GM10248 (cell line): ENCODE measurements at places on chromosomes 2 and 18.

DNA sequence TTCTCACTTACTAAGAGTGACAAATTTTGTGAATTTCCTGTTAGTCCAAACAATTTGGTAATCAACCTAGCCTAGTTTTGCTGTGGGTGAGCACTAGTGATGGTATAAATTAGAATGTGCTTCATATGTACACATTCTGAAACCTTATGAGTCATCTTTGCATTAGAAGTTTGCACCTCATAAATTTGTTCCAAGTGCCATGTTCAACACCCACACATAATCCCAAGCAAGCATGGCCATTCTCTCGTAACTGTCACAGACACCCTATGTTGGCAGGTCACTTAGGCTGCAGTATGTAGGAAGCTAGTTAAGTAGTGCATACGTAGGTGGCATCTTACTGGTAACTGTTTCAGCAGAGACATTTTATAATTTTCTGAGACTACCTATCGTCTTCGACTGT is 46.9 kb downstream of the NAB1 start:
- no peak for DNase-seq

GRCh38 chr2:5409898-5410381 is 282.2 kb upstream of the SOX11 start:
- no peak for DNase-seq

DNA sequence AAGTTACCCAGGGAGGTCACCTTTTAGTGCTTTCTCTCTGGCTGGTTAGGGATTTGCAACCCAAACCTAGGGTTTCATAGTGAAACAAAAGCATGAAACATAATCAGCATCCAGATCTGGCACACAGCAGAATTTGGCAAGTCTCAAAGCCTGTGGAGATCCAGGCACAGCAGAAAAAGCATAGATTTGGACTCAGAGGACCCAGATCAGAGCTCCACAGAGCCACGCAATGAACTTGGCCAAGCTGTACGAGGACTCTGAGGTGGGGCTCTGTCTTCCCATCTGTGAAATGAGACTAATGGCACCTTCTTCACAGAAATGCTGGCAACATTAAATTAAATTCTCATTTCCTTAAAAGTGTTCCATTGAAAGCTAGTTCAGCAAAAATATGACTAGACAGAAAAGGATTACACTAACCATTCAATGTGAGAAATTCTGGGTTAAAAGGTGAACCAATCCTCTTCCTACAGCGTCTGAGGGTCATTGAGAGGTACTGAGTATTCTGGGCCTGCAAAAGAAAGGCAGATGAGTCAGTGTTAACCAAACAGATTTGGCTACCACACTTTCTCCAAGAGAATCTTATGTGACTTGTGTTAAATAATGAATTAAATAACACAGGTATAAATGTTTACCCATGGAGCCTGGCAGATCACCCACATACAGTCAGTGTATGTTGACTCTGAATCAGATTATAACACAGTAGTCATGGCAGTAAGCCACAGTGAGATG is 266.3 kb downstream of the MREG start:
- DNase-seq, result no peak

GRCh38 chr18:78765637-78766281 is 213.9 kb upstream of the SALL3 start:
- DNase-seq, result no peak

GRCh38 chr2:218354850-218355443 is 1.7 kb upstream of the CATIP start:
- DNase-seq, result no peak

- no peak for DNase-seq
These were observed at the start of gene GREB1 for GRCh38 chr2:11533278-11534070. GREB1 (plus strand) TSS chr2:11534045; CDS start chr2:11556615, 22,570 bp downstream.

DNA sequence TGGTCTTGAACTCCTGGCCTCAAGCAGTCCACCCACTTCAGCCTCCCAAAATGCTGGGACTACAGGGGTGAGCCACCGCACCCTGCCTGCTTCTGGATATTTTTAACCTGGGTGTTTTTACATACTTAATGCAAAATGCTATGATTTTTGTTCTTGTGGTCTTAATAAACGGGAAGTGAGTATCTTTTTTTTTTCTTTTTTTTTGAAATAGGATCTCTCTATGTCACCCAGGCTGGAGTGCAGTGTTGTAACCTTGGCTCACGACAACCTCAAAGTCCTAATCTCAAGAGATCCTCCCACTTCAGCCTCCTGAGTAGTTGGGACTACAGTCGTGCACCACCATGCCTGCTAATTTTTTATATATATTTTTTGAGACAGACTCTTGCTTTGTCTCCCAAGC is 19.2 kb upstream of the ASXL2 start:
- no peak for DNase-seq

- no peak for DNase-seq
These were observed 167.9 kb upstream of the SLC39A10 start for GRCh38 chr2:195489101-195489500.

- DNase-seq, result no peak
These were observed 25.6 kb downstream of the GCA start for GRCh38 chr2:162369551-162369950.

DNA sequence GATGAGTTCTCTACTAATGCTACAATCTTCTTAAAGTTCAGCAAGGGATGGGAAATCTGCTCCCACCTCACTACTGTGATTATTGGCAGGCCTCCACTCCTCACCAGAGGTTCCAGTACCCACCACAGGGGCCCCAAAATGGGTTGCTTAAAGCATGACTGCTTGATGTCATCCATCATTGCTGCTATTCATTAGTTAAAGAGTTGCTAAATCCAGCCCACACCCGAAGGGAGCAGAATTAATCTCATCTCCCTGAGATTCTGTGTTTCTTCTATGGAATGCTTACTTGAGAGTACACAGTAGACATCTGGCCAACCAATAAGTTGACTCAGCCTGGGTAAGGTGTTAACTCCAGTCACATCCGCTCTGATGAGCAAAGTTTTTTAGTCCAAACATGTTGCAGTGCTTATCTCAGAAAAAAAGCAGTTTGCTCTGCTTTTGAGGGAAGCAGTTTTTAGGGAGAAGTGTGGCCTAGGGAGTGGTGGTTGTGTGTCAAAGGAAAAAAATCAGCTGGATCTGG is 690.2 kb upstream of the POU3F3 start:
- DNase-seq, result no peak

DNA sequence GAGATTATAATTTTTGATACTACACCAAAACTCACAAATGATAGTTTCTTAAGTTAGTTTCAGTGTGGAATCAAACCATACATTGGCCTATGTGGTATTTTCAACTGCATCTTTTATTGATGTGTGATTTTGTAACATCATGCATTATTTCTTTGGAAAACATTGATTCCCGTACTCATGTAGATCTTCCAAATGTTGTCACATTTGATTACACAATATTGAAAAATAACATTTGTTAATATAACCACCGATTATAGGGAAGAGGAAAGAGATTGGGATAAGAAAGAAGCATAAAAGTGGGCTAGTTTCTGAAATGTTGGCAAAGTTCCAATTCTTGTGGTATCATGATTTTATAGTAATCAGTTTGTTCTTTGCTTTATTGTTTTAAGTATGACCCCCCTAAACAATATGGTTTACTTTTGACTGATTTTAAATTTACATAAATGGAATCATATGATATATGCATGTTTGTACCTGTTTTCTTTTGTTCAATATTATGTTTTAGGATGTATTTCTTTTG is 117.2 kb upstream of the OTX1 start:
- DNase-seq, result no peak

DNA sequence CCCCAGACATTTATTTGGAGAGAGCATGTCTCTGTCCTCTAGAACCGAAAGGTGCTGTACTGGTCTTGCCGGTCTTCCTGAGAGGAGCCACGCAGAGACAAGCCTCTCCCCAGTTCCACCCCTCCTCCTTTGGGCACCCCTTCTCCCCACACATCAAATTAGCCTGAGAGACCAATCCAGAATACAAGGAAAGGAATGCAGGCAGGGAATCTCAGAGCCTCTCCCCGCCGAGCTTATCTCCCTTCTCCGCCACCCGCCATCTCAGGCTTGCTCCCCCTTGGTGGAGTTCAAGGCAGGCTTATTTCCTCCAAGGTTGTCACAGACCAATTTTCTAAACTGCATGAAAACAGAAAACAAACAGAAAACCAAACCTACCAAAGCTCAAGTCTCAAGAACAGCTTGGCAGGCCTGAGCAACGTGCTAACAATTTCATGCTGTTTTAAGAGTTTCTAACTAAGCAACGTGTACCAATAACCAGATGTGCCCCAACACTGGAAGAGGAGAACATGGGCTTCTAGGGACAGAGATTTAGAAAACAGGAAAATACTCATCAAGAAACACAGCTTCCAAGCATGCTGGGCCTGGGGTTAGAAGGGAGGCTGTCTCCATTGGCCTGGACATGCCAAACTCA is 124.5 kb upstream of the PKDCC start:
- DNase-seq, result no peak

- peak; percentile 20 for DNase-seq
These were observed 15.2 kb downstream of the BCL2L11 start for GRCh38 chr2:111135910-111136297.

DNA sequence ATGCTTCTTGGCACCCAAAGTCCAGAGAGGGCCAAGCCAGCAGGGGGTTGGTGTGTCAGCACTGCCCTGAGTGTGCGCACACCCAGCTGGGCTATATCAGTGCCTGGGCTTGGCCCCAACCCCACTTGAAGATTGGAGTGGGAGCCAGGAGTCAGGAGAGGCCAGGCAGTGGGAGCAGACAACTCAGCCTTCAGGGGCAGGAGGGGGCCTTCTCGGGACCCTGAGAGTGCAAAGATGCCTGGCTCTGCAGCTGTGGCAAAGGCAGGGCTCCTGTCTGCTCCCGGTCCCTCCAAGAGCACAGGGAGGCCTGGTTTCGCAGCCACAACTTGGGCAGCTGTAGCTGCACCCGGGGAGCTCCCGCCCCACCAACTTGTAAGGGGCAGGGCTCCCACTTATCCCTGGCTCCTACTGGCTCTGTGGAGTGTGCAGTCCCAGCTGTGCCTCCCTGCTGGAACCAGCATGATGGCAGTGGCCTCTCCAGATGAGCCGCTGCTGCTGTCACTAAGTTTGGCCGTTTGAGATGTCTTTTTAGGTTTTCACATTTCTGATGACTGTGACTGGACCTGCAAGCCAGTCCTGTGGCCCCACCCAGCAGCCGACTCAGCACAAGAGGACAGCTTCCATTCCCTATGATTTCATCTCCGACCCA is 148.8 kb upstream of the HS6ST1 start:
- no peak for DNase-seq

DNA sequence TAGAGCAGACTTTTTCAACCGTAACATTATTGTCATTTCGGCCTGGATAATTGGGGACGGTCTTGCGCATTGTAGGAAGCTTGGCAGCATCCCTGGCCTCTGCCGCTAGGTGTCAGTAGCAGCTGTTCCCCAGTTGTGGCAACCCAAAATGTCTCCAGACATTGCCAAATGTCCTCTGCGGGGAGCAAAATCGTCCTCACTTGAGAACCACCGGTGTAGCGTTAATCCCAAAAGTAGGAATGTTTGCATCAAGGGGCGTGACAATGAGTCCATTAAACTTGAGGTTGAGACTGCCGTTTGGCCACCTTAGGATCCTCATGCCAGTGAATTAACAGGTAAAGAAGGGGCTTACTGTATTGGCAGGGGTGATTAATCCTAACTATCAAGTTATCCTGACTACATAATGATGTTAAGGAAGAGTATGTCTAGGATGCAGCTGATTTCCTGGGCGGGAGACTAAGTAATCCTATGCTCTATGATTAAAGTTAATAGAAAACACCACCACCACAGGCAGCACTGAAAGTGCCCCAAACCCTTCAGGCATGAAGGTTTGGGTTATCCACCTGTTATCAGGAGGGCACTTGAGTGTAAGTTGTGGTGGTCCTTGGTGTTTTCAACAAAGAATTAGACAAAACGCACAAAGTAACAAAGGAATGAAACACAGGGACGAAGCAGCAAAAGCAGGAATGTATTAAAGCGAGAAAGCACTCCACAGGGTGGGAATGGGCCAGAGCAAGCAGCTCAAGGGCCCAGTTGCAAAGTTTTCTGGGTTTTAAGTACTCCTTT is 4.9 kb upstream of the ZC3H8 start:
- peak; percentile 70 for DNase-seq

GRCh38 chr2:227163998-227164762 is at the start of the genes COL4A3 and COL4A4:
COL4A3 (plus strand) TSS chr2:227164624; CDS start chr2:227164727, 103 bp downstream.
COL4A4 (minus strand) TSS chr2:227164205; CDS start chr2:227147483, 16,722 bp downstream.
- DNase-seq, result peak; percentile 44

DNA sequence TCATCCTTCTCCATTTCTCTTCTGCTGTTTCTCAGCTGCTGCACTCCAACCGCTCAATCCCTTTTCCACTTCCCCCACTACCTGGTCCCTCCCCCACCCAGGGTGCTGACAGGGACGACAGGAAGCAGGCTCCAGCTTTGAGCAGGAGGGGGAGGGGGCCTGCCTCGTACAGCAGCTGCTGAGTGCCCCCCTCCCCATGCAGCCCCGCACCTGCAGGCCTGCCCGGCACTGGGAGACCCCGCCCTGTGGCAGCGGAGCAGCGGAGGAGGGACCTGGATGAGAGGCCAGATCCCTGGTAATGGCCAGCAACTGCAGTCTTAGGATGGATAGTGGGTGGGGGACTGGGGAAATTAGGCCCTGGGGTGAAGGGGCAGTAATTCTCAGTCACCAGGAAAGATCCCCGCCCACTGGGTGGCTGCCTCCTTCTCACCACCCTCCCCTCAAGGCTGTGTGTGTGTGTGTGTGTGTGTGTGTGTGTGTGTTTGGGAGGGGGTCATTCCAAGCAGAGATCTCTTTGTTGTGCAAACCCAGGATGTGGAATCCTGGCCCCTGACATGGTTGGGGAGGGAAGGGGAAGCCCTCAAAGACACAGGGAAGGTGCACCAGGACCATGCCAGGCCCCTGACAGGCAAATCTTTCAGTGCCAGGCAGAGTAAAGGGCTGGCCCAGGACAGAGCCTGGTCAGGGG is 6.8 kb upstream of the CRYBA2 start:
- DNase-seq, result no peak

DNA sequence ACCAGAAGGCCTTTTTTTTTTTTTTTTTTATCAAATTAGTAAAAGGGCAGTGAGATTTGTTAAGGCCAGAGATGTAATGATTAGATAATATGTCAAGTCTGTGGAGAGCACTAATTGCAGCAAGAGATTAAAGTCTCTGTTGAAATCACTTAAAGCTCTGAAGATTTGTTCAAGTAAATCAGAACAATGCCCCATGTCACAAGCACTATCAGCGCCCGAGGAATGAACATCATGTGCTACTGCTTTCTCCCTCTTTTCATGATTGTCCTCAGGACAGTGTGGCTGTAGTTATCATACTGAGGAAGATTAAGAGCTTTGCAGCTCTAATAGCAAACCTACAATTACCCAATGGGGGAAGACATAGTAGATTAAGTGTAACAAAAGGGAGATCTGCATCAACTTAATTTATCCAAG is 71.1 kb downstream of the TDRD15 start:
- no peak for DNase-seq

GRCh38 chr2:67945940-67946339 is 116.9 kb downstream of the C1D start:
- no peak for DNase-seq

- no peak for DNase-seq
These were observed 207.0 kb downstream of the ZNF407 start for GRCh38 chr18:74804677-74805076.

DNA sequence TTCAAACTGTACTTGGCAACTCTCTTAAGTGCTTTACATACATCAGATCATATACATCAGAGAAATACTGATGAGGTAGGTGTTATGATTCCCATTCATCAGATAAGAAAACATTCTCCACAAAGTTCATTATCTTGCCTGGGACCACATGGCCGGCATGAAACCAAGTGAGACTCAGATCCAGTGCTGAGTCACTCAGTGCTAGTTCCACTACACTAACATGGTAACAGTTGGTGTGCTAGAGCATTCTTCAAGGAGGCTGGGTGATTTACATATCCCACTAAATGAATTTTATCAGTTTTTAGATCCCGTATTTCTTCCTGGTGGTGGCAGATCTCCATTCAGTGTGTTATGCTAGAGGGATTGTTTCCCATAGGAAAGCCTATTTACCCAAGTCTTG is 772.0 kb downstream of the CNTNAP5 start:
- DNase-seq, result no peak

- DNase-seq, result no peak
These were observed 187.4 kb downstream of the ARL4C start for GRCh38 chr2:234309431-234309830.
